ENCODE measurements at places on chromosomes 12 and 14.

GRCh38 chr14:20631880-20632389, 9.6 kb downstream of the OR6S1 start:
- H3K27me3 ChIP-seq, result peaks cover 38% of the 10 kb centered on the region
- DNase-seq, result peak; percentile 27
- peaks cover 44% of the 10 kb centered on the region for H3K4me1 ChIP-seq
- H3K4me3 ChIP-seq, result peak overlapping the region; percentile 80
- no peak overlapping the region for H3K27ac ChIP-seq

DNA sequence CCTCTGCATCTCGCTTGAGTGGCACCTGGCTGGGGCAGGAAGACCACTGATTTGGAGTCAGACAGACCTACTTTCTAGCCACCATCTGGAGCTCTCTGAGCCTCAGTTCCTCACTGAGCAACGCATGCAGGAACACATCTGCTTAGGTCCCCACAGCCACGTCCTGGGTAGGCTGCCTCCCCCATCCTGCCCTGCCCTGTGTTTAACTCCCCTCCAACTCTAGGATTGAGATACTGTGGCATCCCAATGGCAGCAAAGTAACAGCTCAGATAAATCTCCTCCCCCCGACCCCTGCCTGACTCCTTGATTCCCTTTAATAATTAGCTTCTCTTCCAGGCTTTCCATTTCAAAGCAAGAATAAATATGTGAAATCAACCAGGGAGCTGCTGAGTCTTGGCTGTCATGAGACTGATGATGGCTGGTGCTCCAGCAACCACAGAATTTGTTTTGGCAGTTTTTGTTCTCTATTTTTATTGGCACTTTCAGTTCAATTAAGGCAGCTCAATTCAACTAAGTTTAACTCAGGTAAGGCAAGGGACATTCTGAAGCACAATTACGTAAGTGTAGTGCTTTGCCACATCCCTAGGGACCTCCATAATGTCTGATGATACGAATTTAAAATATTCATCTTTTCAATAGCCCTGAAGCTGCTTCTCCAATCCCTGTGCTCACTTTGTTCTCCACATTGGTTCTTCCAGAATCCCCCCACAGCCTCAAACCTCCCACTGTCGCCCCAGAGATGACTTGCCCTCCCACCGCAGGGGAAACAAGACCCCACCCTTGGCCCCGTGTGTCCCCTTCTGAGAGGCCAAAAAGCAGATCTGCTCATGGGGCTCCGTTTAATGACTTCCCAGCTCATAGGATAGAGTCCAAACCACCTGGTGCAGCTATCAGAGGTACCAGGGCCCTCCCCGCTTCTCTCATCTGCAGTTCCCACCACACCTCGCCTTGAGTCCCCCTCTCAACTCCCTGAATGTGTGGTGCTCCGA, 58.2 kb downstream of the ESR2 start:
- peaks cover 18% of the 10 kb centered on the region for H3K4me1 ChIP-seq
- no peaks in the 10 kb centered on the region for H3K27me3 ChIP-seq
- H3K4me3 ChIP-seq, result no peak overlapping the region
- no peak for DNase-seq
- H3K36me3 ChIP-seq, result no peaks in the 10 kb centered on the region

- H3K27me3 ChIP-seq, result no peaks in the 10 kb centered on the region
- no peak for DNase-seq
- H3K27ac ChIP-seq, result no peak overlapping the region
- H3K36me3 ChIP-seq, result peaks cover 14% of the 10 kb centered on the region
Observed at GRCh38 chr12:27272373-27273028, 28.4 kb downstream of the STK38L start.

GRCh38 chr12:6396031-6396430, 12.1 kb downstream of the LTBR start:
- DNase-seq, result no peak
- no peaks in the 10 kb centered on the region for H3K36me3 ChIP-seq
- no peak overlapping the region for H3K27ac ChIP-seq

- H3K4me1 ChIP-seq, result no peaks in the 10 kb centered on the region
- H3K4me3 ChIP-seq, result no peak overlapping the region
- H3K27ac ChIP-seq, result no peak overlapping the region
- no peak for DNase-seq
- no peaks in the 10 kb centered on the region for H3K27me3 ChIP-seq
- H3K36me3 ChIP-seq, result no peaks in the 10 kb centered on the region
Observed at GRCh38 chr12:115521771-115522409, 755.6 kb downstream of the MED13L start.

GRCh38 chr12:49824895-49825294, 3.3 kb downstream of the NCKAP5L start:
- peaks cover 44% of the 10 kb centered on the region for H3K4me1 ChIP-seq
- H3K4me3 ChIP-seq, result no peak overlapping the region
- H3K36me3 ChIP-seq, result peaks cover 4% of the 10 kb centered on the region
- no peak overlapping the region for H3K27ac ChIP-seq

DNA sequence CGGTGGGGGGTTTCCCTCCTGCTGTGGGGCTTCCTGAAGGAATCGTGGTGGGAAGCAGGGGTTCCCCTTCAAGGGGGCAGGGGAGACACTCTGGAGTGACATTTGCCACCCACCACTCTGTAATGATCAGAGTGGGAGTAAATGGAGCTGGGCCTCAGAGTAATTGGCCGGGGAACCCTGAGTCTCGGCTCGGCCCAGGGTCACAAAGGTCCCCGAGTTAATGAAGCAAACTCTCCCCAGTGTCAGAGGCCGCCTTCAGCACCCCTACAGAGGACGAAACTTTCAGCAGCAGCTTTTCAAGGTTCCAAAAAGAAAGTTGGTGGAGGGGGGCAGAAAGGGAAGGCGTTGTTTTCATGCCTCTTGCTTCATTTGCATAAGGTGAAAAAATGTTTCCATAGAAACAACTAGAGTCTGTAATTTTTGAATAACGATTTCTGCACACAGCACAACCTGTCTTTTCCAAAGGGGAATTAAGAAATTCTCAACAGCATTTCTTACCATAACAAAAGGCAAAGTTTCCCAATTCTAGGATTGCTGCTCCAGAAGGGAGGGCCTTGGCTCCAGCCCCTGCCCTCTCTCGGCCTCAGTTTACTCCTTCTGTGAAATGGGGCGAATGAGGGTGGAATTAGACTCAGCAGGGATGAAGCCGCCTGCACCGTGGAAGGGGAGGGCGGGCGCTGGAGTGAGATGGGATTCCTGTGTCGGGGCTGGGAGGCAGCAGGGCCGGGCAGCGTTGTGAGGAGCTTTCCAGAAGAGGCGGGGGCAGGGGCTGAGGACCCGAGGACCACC, 67.0 kb upstream of the BEGAIN start:
- no peak overlapping the region for H3K4me3 ChIP-seq
- no peak for DNase-seq
- peaks cover 5% of the 10 kb centered on the region for H3K4me1 ChIP-seq
- no peaks in the 10 kb centered on the region for H3K36me3 ChIP-seq
- H3K27ac ChIP-seq, result no peak overlapping the region
- H3K27me3 ChIP-seq, result peaks cover 15% of the 10 kb centered on the region

DNA sequence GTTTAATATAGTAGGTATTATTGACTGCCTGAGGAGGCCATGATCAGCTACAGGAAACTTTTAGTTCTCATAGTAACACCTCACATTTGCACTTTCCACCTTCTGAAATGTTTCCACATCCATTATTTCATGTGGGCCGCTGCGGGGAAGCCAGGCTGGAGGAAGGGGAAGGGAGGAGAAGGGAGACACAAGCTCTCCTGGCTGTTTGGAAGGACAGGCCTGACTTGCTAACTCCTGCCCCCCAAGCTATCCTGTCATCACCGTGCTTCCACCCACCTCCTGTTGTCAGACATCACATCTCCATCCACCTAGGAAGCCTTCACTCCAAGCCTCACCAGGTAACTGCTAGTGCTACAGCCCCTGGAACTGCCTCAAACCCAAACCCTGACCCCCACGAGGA, 9.5 kb downstream of the DPF3 start:
- DNase-seq, result no peak
- no peak overlapping the region for H3K27ac ChIP-seq
- H3K36me3 ChIP-seq, result no peaks in the 10 kb centered on the region
- peaks cover 11% of the 10 kb centered on the region for H3K27me3 ChIP-seq
- H3K4me3 ChIP-seq, result no peak overlapping the region

DNA sequence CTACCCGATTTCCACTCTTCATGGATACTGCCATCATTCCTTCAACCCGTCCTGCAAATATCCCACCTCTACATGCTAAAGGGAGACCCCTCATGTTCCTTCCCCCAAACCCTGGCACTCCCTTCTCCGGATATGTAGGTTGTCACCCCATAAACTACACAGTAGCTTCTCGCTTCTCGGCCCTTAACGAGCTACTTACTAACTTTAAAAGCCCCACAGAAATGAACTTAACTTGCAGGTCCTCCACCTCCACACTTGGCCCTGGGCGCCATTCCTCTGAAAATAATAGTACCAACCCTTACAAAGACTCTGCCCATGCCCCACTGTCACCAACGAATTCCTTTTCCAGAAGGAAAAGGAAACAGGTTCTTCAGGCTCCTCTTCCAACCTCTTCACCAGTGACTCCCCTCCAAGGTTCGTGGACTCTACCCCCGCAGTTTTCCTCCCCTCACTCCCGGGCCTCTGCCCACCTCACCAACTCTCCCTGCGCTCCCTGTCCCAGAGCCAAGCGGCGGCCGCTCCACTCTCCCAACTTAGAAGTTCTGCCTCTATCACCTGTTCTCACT, 1.2 kb downstream of the SPPL3 start:
- no peaks in the 10 kb centered on the region for H3K27me3 ChIP-seq
- H3K27ac ChIP-seq, result peak overlapping the region; percentile 96
- DNase-seq, result peak; percentile 21
- H3K4me1 ChIP-seq, result peaks cover 36% of the 10 kb centered on the region
- H3K4me3 ChIP-seq, result peak overlapping the region; percentile 100

- H3K27ac ChIP-seq, result no peak overlapping the region
- no peak for DNase-seq
- no peaks in the 10 kb centered on the region for H3K4me1 ChIP-seq
- H3K4me3 ChIP-seq, result no peak overlapping the region
Observed at GRCh38 chr12:70919176-70919575, 1.4 kb downstream of the PTPRR start.

- H3K4me1 ChIP-seq, result no peaks in the 10 kb centered on the region
- no peaks in the 10 kb centered on the region for H3K36me3 ChIP-seq
- no peak overlapping the region for H3K4me3 ChIP-seq
- H3K27ac ChIP-seq, result no peak overlapping the region
Observed at GRCh38 chr14:34640826-34641225, 10.9 kb upstream of the SNX6 start.

- DNase-seq, result no peak
- H3K27ac ChIP-seq, result no peak overlapping the region
- no peaks in the 10 kb centered on the region for H3K27me3 ChIP-seq
- H3K4me1 ChIP-seq, result peaks cover 3% of the 10 kb centered on the region
Observed at GRCh38 chr12:1346126-1346525, 248.3 kb downstream of the FBXL14 start.

- no peak for DNase-seq
- no peak overlapping the region for H3K27ac ChIP-seq
- H3K27me3 ChIP-seq, result peaks cover 4% of the 10 kb centered on the region
- no peaks in the 10 kb centered on the region for H3K36me3 ChIP-seq
- H3K4me3 ChIP-seq, result no peak overlapping the region
Observed at GRCh38 chr12:22729957-22730443, 105.0 kb downstream of the ETNK1 start.

GRCh38 chr12:26489908-26490307, 294.5 kb downstream of the SSPN start:
- no peak for DNase-seq
- H3K4me3 ChIP-seq, result no peak overlapping the region
- H3K27me3 ChIP-seq, result no peaks in the 10 kb centered on the region
- H3K4me1 ChIP-seq, result no peaks in the 10 kb centered on the region
- peaks cover 42% of the 10 kb centered on the region for H3K36me3 ChIP-seq

DNA sequence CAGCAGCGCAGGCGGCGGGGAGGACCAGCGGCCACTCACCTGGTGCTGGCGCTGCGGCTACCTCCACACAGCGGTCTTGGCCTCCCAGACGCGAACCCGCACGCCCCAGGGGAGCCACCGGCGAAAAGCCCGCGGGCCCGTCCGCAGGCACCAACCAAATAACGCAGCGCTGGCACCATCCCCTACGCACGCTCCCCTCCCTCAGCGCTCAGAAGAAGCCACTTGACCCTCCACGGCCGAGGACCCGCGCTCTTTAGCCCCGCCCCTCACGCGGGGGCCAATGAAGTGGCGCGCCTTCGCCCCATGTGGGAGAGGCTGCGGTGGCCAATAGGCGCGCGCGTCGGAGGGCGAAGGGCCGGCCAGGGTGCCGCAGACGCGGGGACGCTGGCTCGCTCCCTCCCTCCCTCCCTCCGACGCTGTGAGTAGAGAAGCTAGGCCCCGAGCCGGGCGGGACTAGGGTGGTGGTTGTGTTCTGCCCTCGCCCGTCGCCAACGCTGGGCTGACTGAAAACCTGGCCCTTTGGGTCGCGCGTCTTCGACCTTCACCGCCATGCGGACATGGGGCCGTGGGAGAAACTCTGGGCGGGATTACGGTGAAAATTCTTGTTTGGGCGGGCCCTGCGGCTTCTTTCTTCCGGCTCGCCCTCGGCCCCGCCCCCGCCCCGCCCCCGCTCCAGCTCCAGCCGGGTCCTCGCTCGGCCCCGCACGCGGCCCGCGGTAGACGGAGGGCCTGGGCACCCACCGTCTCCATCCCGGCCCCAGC, at the start of the genes DMAC2L and L2HGDH:
Gene DMAC2L (plus strand): TSS at position 353 of the 762 bp plus-strand sequence. CDS start 9,164 bp downstream, outside the sequence.
Gene L2HGDH (minus strand): TSS at position 258 of the 762 bp plus-strand sequence. CDS start 79 bp downstream, at position 179.
- peaks cover 35% of the 10 kb centered on the region for H3K4me1 ChIP-seq
- peaks cover 27% of the 10 kb centered on the region for H3K36me3 ChIP-seq
- peak within 1 kb of the TSS; percentile 98 for H3K27ac ChIP-seq
- H3K27me3 ChIP-seq, result no peaks in the 10 kb centered on the region
- DNase-seq, result peak; percentile 91

DNA sequence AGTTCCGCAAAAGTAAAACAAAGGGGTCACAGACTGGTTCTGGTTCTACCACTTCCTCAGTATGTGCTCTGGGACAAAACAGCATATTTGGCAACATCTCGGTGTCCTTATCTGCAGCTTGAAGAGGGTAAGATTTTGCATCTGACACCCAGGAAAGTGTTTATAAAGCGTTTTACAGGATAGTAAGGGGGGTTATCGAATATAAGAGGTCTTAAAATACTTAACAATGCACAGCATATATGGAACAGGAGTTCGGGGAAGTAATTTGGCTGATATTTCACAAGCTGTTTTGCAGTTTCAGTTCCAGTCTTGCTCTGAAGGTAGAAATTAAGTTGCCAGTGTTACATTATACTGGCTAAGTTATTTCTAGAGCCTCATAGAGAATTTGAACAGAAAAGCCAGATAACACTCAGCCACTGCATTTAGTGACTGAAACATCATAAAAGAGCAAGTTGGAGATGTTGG, 904 bp upstream of the MAP4K5 start:
- H3K27ac ChIP-seq, result peak overlapping the region; percentile 78
- H3K27me3 ChIP-seq, result no peaks in the 10 kb centered on the region
- DNase-seq, result no peak
- peak overlapping the region; percentile 93 for H3K4me3 ChIP-seq
- peaks cover 4% of the 10 kb centered on the region for H3K36me3 ChIP-seq

DNA sequence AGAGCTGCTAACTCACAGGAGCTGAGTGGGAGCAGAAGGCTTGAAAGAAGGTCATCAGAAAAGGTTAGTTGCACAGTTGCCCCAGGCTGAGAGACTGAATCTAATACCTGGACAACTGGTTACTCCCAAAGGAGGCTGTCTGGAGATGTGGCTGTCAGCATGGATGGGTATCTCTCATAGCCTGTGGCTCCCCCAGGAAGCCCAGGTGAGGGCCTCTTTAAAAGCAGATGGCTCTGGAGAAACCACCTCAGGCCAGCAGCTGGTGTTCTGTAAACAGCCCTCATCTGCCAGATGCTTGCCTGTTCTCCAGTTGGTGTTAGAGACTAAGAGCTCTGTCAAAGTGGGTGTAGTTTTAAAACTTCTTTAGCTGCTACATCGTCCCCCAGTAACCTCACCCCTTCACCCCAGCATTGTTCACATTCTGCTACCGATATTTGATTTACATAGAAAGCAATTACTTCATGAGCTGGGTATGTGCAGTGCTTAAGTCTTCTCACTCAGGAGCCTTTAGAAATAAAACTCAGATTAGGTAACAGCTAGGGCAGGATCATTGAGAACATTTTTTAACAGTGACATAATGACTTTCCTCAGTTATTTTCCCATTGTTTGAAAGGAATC, 25.8 kb downstream of the DACT1 start:
- no peaks in the 10 kb centered on the region for H3K36me3 ChIP-seq
- DNase-seq, result no peak
- no peaks in the 10 kb centered on the region for H3K27me3 ChIP-seq
- no peak overlapping the region for H3K4me3 ChIP-seq

Data from activated CD8-positive, alpha-beta T cell treated with anti-CD3 and anti-CD28 coated beads for 36 hours (primary cell).